ENCODE measurements at places on chromosomes 11 and 22. TPM values are rescaled to one million over a fixed set of nuclear protein-coding genes. Genes with fewer than 3 reads are reported as not detected.

DNA sequence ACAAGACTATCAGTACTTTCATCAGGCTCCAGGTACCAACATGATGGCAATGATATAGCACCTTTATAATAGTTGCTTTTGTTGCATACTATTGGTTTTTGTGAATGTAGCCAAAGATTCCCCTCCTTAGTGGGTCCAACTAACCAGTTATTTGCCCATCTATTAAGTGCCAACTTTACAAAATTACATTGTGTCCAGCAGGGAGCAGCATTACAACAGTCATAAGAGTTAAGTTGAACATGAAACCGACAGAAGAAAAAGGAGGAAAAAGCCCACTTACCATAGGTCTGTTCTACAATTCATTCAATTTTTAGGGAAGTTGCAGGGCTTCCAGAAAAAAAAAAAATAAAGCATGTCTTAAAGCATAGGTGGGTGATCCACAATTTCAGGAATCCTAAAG, 21.6 kb downstream of the IMMP1L start:
- no peaks in the 10 kb centered on the region for H3K27me3 ChIP-seq
- no peak overlapping the region for H3K27ac ChIP-seq
- peak; percentile 7 for DNase-seq
- no peak overlapping the region for H3K4me3 ChIP-seq
- no peaks in the 10 kb centered on the region for H3K4me1 ChIP-seq
- no peaks in the 10 kb centered on the region for H3K36me3 ChIP-seq

UEVLD gene
- 8.5 TPM for polyA plus RNA-seq

DNA sequence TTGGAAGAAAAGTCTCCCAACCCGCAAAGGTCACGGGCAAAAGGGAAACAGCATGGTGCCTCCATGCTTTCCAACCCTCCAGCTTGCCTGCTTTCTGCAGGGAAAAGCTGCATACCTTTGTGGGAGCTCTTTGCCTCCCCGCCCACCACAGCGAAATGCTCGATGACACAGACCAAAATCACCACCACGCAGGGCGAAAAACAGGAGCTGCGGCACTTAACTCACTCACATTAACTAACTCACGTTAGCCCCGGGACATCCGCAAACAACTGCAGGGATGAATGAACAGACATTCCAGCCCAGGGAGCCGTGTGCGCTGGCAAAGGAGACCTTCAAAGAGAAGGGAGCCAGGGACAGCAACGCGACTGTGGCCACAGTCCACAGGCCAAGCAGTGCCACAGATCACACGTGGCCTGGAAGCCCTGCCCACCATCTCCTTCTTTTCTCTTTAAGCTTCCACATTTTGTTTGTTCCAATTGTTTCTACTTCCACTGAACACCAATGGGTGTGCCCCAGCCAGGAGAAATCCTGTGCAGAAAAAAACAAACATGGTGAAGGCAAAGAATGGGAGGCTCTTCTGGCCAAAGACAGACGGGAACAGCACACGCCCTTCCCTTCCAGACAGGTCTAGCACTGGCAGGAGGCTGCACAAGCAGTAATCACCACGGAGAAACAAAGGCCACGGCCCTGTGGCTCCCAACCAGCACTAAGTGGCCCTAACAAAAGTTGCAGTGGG, 39.3 kb downstream of the DUSP8 start:
- H3K4me1 ChIP-seq, result no peaks in the 10 kb centered on the region
- no peak overlapping the region for H3K27ac ChIP-seq
- H3K4me3 ChIP-seq, result no peak overlapping the region
- no peaks in the 10 kb centered on the region for H3K27me3 ChIP-seq
- DNase-seq, result no peak

DCDC1 gene
- 0.25 TPM for polyA plus RNA-seq

- peaks cover 74% of the 10 kb centered on the region for H3K27me3 ChIP-seq
- H3K4me1 ChIP-seq, result peaks cover 4% of the 10 kb centered on the region
- H3K36me3 ChIP-seq, result peaks cover 3% of the 10 kb centered on the region
Measured at GRCh38 chr22:50531962-50532674, 2.3 kb upstream of the TYMP start.

CCDC188 gene
- 0.84 TPM for polyA plus RNA-seq

- H3K4me3 ChIP-seq, result no peak within 1 kb of the TSS
- no peaks in the 10 kb centered on the region for H3K27me3 ChIP-seq
- no peaks in the 10 kb centered on the region for H3K36me3 ChIP-seq
- H3K27ac ChIP-seq, result no peak within 1 kb of the TSS
- DNase-seq, result no peak
Measured at GRCh38 chr22:36201630-36202319, at the start of gene APOL4. Gene APOL4 (minus strand): TSS chr22:36201809. CDS start chr22:36201734, 75 bp downstream.

GRCh38 chr11:120095516-120095915, 42.4 kb downstream of the TRIM29 start:
- H3K36me3 ChIP-seq, result no peaks in the 10 kb centered on the region
- H3K4me3 ChIP-seq, result no peak overlapping the region
- no peak for DNase-seq
